NCI-H2081 treated with DMSO at 0.1 percent for 48 hours (cell line): ENCODE measurements at places on chromosomes 6 and 20.

GRCh38 chr20:37123441-37123840 lies 27.6 kb upstream of the RBL1 start:
- no peak for DNase-seq

- DNase-seq: no peak
Observed at GRCh38 chr20:16475225-16475624, 98.0 kb downstream of the KIF16B start.

- peak; percentile 14 for DNase-seq
Observed at GRCh38 chr20:3846740-3847428, at the start of gene MAVS. Gene MAVS (plus strand): TSS chr20:3846834. CDS start chr20:3854625, 7,791 bp downstream.

GRCh38 chr6:135212935-135213334 lies 31.8 kb downstream of the MYB start:
- no peak for DNase-seq

GRCh38 chr20:52201395-52201794 lies 9.8 kb upstream of the ZFP64 start:
- DNase-seq: peak; percentile 98

DNA sequence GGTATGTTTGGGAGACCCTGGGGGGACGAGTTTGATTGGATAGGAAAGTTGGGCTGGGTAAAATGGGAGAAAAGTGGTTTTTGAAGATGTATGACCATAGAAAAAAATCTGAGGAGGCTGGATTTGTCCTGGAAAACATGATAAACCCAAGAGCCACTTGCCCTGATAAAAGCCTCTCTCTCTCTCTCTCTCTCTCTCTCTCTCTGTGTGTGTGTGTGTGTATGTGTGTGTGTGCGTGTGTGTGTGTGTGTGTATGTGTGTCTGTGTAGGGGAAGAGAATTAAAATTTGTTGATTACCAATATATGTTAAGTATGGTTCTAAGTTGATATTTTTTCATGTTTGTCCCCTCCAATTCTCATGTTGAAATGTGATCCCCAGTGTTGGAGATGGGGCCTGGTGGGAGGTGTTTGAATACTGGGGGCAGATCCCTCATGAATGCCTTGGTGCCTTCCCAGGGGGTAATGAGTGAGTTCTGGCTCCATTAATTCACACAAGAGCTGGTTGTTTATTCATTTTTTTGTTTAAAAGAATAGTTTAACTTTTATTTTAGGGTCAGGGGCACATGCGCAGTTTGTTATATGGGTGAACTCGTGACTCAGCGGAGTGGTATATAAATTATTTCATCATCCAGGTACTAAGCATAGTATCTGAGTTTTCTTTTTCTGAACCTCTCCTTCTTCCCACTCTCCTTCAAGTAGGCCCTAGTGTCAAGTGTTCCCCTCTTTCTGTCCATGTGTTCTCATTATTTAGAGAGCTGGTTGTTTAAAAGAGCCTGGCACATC lies 208.8 kb downstream of the TFAP2B start:
- no peak for DNase-seq

GRCh38 chr6:124917769-124918168 lies 44.5 kb upstream of the RNF217 start:
- DNase-seq: no peak

DNA sequence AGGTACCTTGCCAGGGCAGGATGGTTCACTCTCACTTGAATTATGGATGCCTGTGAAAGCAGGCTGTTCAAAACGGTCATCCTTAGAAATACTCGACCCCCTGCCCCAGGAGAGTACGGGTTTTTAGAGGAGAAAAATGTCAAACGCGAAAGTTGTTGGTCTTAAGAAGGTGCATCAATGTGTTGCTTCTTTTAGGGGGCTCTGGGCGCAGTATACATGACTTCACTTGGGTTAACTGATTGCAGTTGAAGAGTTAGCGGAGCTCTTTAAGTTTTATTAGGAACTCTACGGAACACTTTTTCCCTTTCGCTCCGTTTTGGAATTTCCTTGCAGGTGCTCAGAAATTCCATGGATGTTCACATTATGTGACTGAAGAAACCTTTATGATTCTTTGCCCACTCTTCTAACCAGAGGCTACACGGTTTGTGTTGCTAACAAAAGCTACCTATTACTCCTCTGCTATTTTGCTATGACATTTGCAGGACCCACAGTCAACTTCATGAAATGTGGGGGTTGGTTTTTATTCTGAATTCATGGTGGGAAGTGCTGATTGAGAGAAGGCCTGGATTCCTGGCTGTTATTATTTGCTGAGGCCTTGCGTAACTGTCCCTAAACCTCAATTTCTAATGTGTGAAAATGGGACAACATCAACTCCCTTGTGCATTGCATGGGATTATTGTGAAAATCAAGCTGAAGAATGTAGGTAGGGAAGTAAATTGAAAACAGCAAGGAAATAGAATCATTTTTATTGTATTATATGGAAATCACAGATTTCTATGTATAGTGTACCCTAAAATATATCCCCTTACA lies 845 bp downstream of the ENPP1 start:
- no peak for DNase-seq

DNA sequence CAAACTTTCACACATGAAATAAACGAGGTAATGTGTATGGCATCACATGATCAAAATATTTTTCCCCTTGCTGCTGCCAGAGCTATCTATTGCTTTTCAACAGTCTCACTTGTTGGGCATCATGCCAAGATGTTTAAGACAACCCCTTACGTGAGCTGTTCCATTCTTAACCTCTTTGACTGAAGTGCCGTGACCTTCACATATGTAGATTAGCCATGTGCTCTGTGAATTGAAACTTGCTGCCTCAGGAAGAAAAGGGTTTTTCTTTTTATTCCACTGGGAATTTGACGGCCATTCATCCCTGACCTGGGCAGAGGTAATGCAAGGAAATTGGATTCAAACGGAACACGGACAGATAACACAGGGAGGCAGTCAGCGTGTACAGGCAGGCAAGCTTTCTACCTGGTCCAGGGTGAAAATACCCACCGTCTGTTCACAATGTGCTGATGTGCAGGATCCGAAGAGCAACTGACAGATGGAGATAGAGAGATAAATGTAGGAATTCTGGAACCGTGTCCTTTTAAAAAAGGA lies 14.2 kb downstream of the ARID1B start:
- no peak for DNase-seq

DNA sequence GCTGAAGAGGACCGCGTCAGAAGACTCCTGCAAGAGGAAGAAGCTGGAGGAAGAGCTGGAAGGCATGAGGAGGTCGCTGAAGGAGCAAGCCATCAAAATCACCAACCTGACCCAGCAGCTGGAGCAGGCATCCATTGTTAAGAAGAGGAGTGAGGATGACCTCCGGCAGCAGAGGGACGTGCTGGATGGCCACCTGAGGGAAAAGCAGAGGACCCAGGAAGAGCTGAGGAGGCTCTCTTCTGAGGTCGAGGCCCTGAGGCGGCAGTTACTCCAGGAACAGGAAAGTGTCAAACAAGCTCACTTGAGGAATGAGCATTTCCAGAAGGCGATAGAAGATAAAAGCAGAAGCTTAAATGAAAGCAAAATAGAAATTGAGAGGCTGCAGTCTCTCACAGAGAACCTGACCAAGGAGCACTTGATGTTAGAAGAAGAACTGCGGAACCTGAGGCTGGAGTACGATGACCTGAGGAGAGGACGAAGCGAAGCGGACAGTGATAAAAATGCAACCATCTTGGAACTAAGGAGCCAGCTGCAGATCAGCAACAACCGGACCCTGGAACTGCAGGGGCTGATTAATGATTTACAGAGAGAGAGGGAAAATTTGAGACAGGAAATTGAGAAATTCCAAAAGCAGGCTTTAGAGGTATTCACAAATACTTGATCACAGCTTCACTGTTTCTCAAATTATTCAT lies 8.9 kb upstream of the SNRNP48 start:
- DNase-seq: no peak

DNA sequence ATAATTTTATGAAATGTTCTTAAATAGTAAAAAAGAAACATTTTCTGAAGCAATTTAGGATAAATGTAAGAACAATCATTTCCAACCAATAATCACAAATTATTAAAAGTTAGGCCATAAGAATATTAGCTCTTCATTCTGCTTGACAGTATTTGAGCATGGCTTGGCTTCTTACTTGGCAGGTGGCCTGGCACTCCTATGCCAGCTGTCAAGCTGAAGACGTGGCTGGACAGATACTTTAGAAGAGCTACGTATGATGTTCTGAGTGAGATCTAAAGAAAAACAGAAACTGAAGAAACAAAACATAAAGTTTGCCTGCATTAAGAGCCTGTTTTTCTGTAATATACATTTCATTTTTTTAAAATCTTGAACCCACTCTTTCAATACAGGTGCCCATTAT lies 438.9 kb downstream of the GRIK2 start:
- DNase-seq: no peak

GRCh38 chr6:106617302-106617701 lies 12.0 kb downstream of the RTN4IP1 start:
- DNase-seq: no peak

DNA sequence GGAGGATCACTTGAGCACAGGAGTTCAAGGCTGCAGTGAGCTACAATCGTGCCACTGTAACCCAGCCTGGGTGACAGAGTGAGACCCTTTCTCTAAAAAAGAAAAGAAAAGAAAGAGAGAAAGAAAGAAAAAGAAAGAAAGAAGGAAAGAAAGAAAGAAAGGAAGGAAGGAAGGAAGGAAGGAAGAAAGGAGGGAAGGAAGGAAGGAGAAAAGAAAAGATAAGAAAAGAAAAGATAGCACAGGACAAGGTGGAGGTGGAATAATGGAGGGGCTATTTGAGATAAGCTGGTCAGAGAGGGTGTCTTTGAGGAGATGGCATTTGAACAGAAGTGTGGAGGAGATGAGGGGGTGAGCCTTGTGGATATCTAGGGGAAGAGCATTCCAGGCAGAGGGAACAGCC lies 2.7 kb upstream of the PDRG1 start:
- DNase-seq: no peak

DNA sequence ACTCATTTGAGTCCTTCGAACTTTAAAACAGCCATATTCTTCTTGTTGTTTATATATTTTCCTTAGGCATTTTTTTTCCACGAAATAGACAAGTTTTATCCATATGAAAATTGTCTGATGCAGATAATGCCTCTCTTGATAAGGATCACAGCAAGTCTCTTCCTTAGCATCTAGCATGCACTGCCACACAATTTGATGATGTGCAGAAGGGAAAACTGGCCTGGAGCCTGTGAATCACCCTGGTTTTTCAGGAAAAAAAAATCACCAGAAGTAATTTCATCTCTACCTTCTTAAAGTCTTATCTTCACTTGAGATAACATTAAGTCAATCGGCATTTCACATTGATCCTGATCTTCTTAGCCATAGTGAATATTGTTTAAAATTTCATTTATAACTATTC lies 199.8 kb downstream of the TENT5A start:
- no peak for DNase-seq

GRCh38 chr6:14020551-14020950 lies 95.8 kb downstream of the RNF182 start:
- no peak for DNase-seq

DNA sequence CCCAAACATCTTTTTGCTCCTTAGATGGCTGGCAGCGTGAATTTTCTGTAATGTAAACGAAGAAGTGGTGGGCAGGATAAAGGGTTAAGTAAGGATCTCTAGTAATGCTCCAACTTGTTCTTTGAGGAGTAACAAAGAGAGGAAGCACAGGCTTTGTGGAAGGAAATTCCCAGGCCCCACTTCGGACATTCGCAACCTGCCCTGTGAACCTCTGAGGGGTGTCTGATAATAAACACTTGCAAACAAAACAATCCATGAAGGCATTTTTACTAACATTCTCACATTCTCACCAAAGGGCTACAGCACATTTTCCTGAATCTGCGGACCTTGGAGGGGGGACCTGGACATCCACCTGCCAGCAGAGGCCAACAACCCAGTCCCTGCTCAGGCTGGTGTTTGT lies 25.8 kb upstream of the ADGRF5 start:
- no peak for DNase-seq

GRCh38 chr6:147077251-147077650 lies 127.0 kb upstream of the STXBP5 start:
- no peak for DNase-seq
